Cardiac septum (tissue), 1 donor: ENCODE measurements at places on chromosomes 1 and 21. TPM values are rescaled to one million over a fixed set of nuclear protein-coding genes. Genes with fewer than 3 reads are reported as not detected.

- DNase-seq: no peak
Observed at GRCh38 chr1:246597340-246597739, 31.1 kb downstream of the CNST start.

- no peak for DNase-seq
Observed at GRCh38 chr1:180946541-180947498, 34.1 kb downstream of the KIAA1614 start.

- no peak for DNase-seq
Observed at GRCh38 chr1:60679524-60680375, 402.6 kb upstream of the NFIA start.

- no peak for DNase-seq
Observed at GRCh38 chr1:40711465-40712404, 20.2 kb downstream of the NFYC start.

GRCh38 chr1:1799716-1800115, 21.4 kb upstream of the NADK start:
- DNase-seq: no peak

TEX38 gene
- total RNA-seq: 0.24 TPM

GRCh38 chr21:31945546-31945945, 72.7 kb downstream of the HUNK start:
- no peak for DNase-seq

DNA sequence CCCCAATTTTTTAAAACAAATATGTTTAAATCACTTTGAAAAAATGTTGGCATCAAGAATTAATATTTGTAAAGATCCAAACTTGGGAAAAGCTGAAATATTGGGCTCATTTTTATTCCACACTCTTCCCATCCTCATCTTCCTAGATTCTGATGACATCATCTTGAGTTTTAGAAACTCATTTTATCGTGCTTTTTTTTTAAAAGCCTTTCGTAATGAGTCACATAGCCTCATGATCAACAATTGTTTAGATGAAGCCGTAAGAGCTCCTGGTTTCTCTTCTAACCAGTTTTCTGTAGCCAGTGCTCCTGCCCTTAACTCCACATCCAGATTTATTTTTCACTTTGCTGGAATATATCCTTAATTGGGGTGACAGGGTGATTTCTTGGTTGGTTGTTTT, 78.6 kb downstream of the POFUT2 start:
- DNase-seq: no peak

DNA sequence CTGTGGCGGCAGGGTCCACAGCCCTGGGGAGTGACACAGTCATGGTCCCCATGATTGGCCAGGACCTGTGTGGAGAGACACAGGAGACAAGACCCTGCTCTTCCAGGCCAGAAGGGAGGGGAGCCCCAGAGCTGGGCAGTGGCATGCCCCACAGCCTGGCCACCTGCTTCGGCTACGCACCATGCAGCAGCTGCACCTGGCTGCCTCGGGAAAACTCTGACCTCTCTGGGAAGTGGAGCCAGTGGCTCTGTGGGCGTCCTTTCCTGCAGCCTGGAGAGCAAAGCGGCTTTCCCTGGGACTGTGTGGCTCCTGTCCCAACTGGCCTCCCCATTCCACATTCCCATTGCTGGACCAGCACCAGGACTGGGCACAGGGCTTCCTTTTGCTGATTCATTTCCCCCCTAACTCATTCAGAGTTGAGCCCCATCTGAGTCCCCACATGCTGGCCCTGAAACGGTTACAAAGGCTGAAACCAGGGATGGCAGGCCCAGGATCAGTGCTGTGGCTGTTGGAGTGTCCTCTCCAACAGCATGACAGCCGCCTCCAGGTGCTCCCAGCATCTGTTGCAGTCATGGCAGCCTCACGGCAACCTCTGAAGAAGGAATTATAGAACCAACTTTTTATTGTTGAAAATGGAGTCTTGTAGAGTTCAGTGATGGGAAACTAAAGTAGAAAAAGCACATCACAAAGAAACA, 15.0 kb downstream of the OXCT2 start:
- DNase-seq: no peak

CAMTA1 gene
- 114 TPM for total RNA-seq

GRCh38 chr1:41954533-41954944, 35.8 kb upstream of the HIVEP3 start:
- DNase-seq: no peak

PADI1 gene
- not detected for total RNA-seq

DNA sequence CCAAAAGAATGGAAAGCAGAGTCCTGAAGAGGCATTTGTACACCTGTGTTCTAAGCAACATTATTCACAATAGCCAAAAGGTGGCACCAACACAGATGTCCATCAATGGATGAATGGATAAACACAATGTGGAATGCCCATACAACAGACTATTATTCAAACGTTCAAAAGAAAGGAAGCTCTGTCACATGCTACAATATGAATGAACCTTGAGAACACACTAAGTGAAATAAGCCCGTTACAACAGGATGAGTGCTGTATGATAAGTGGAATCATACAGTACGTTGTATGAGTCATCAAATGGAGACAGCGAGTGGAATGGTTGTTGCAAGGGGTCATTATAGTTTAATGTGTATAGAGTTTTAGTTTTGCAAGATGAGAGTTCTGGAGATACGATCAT, 80.1 kb downstream of the SH3BGR start:
- no peak for DNase-seq

GRCh38 chr1:86154571-86155050, 2.0 kb downstream of the COL24A1 start:
- DNase-seq: peak; percentile 72

S100A1 gene
- 1,915 TPM for total RNA-seq

DNA sequence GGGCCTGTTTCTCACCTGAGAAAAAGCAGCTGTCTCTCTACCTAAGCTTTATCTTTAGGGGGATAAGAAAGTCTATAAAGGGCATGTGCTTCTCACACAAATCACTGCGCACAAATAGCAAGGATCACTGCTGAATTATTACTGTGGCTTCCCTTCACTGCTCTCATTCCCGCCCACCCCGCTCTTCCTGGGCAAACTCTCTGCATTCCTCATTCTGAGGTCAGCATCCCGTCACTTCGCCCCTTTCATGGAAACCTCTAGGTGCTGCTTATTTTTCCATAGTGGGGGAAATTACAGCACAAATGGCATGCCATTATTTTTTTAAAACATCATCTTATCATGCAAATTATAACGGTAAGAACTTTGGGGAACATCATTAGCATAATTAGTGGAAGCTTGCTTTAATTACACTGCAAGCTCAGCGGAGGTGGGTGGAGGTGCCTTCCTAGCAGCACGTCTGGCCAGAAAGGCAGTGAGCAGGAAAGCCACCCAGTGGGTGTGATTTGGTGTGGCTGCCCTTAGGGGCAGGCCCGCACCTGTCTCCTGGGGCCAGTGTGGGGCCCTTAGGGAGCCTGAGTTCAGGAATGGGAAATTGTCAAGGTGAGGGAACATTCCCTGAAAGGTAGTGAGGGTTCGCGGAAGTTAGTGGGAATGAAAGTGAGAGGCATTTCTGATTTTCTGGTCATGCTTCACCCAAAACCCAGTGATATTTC, 105.9 kb downstream of the LAMC2 start:
- DNase-seq: peak; percentile 59

TDRD5 gene
- not detected for total RNA-seq

IL10 gene
- 0.43 TPM for total RNA-seq

DNA sequence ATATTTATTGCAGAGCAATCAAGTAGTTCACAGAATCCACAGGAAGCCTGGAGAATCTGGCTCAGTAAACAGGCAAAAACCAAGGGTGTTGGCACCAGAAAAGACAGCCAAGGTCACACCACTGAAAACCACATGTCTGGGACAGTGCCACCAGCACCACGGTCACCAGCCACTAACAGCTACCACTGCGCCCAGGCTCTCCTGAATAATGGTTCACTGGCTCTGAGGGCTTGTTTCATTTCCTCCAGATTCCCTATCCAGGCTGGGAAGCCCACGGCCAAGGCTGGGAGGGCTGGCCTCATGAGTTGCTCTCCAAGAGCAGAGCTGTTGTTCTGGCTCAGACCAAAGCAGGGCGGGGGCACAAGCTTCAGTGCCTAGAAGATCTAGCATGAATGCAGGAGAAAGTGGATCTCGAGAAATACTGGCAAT, 54.5 kb upstream of the PTGFRN start:
- DNase-seq: no peak

- DNase-seq: no peak
Observed at GRCh38 chr1:204456826-204457442, 37.7 kb downstream of the PIK3C2B start.

- DNase-seq: peak; percentile 56
Observed at GRCh38 chr21:44710294-44710665, 1.1 kb downstream of the TSPEAR start.

- DNase-seq: no peak
Observed at GRCh38 chr21:36909901-36910561, 56.4 kb downstream of the HLCS start.

DNA sequence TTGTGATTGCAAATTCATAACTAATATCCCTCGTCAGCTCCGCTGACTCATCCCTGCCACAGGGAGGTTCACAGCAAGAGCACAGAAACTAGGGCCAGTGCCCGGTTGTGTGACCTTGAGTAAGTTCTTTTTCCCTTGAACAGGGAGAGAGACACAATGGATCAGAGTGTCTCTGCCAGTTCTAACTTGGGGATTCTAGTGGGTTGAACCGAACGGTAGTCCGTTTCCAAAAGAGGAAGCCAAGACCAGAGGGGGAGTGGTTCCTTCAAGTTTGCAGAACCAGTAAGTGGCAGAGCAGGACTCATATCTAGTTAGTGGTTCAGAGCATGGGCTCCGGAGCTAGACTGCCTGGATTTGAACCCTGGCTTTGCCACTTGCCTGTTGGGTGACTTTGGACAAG, 4.9 kb upstream of the SHISA4 start:
- no peak for DNase-seq

GPN2 gene
- 23.4 TPM for total RNA-seq

DMBX1 gene
- total RNA-seq: not detected

- DNase-seq: no peak
Observed at GRCh38 chr1:222979561-222979960, 163.5 kb downstream of the TLR5 start.

CHI3L2 gene
- 0.57 TPM for total RNA-seq

DNA sequence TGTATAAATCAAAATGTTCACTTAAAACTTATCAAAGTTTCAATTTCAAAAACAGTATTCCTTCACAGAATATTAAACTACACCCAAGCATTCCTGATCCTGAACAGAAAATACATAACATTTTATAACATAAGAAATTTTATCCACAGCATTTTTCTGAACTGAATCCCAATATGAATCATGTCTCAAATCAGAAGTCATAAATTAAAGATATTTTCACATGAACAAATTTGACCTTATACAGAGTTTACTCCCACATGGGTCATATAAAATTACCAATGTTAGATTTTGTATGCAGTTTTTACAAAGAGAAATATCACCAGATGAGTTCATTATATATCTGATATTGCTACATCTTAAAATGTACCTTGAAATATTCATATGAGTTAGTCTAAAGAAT, 48.6 kb upstream of the ASPM start:
- no peak for DNase-seq

LGR6 gene
- 0.86 TPM for total RNA-seq

GRCh38 chr1:73104749-73105148, 822.4 kb upstream of the NEGR1 start:
- DNase-seq: peak; percentile 72

- no peak for DNase-seq
Observed at GRCh38 chr1:219427989-219428388, 184.9 kb downstream of the ZC3H11B start.

DNA sequence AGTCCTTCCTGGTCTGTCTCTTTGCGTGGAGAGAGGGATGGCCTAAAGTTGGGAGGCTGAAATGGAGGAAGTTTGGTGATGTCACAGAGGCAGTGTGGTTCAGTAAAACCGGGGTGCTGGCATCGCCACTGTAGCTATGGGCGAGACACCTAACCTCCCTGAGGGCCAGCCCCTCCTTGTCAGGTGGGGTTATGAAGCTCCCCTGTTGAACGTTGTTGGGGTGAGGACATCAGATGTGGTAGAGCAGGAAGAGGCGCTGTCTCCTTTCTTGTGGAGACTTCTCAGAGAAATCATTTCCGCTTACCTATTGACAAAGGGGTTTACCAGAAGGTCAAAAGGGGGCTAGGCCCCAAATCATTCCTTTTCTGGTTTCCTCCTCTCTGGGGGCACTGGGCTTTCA, 294.7 kb downstream of the SIPA1L2 start:
- no peak for DNase-seq
